ENCODE measurements at places on chromosomes 7 and 10.

DNA sequence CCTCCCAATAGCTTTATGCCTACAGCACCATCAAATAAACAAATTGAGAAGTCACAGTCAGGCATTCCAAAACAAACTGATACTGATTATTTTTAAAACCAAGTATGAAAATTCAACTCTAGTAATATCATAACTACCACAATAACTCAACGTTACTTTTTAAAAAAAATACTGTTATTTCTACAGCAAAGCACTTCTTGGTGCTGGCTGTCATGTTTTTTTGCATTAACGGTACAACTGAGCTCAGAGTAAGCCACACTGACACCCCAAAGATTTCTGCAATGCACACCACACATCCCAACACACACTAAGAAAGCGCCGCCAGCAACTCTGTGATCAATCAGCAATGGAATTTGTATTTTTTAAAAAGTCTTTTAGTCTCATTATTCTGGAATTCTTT is 113.6 kb downstream of the RNF32 start:
- H3K27ac ChIP-seq = no peak overlapping the region
- no peak overlapping the region for H3K4me3 ChIP-seq

DNA sequence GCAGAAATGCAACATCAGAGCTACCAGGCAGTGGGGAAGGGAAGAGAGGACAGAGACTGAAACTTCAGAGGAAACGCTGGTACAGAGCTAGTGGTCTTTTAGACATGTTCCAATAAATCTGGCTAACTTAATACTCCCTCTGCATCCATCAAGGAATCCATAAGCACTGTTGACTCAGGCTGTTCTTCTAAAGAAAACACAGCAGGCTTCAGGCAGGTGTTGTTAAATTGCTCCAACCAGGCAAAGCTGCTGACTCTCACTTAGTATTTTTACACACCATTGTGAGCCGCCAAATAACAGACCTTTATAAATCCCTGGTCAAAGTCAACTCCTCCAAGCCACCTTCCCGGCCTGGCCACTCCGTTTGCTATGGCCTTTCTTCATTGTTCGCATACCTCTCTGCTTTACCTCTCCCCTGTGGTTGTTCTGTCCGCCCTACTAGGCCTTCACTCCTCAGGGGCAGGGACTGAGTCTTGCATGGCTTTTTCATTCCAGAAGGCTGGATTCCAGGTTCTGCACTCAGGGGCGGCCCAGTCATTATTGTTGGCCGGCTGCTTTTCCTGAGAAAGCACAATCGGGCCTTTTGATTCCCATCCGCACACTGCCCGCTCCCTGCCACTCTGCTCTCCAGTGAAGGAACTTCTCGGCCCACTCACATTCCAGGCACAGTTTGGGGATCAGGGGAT is 18.4 kb downstream of the CREB3L2 start:
- H3K36me3 ChIP-seq = no peaks in the 10 kb centered on the region
- no peak for DNase-seq
- H3K4me3 ChIP-seq = no peak overlapping the region
- no peak overlapping the region for H3K27ac ChIP-seq

GRCh38 chr10:120098232-120098930 is 205.9 kb downstream of the SEC23IP start:
- no peaks in the 10 kb centered on the region for H3K36me3 ChIP-seq
- no peak for DNase-seq
- peaks cover 55% of the 10 kb centered on the region for H3K27me3 ChIP-seq
- no peak overlapping the region for H3K27ac ChIP-seq
- no peak overlapping the region for H3K4me3 ChIP-seq

DNA sequence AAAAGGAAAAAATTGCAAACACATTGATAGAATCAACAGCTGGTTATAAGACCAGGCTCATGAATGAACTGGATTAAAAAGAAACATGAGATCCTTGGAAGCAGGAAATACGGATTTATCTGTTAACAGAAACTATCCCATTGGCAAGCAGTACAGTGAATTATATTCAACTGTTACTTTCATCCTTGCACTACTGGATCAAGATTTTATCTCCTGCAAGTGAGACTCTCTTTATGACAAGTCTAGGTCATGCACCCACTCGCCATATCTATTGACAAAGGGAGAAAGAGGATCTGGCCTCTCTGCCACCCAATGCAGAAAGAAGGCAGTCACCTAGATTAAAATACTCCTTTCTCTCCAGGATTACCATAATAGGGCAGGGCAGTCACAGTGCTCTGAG is 41.4 kb downstream of the CSTF2T start:
- no peak for DNase-seq
- H3K4me3 ChIP-seq = no peak overlapping the region
- no peak overlapping the region for H3K27ac ChIP-seq
- H3K27me3 ChIP-seq = peaks cover 18% of the 10 kb centered on the region

- no peak for DNase-seq
- H3K27ac ChIP-seq = no peak overlapping the region
- H3K4me1 ChIP-seq = peaks cover 16% of the 10 kb centered on the region
- no peak overlapping the region for H3K4me3 ChIP-seq
- no peaks in the 10 kb centered on the region for H3K36me3 ChIP-seq
- H3K27me3 ChIP-seq = no peaks in the 10 kb centered on the region
These were observed 4.4 kb downstream of the PSPH start for GRCh38 chr7:56046721-56047445.

DNA sequence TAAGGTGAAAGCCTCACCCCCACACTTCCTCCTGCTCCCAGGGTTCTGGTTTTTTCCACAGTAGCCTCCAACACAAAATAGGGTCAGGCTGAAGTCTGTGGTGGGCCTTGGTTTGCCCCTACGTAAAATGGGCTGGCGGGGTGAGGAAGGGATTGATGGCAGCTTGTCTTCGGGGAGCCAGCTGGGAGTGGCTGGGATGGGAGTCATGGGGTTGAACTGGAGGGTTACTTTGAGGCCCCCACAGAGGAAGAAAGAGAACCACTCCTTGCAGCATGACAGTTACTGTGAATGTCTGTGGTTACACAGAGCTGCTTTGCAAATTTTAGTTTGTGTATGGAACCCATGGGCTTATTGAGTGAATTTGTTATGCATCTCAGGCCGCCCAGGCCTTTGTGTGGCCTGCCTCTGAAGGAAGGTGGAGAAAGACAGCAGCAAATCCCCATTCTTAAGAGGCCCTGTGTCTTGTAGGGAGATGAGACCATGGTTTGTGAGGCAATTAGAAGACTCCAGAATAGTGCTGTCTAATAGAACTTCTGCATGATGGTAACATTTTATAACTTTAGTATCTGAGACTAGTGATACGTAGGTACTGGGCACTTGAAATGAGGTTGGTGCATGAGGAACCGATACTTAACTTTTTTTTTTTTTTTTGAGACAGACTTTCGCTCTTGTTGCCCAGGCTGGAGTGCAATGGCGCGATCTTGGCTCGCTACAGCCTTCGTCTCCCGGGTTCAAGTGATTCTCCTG is 8.1 kb downstream of the TRIM8 start:
- DNase-seq = no peak
- peaks cover under 1% of the 10 kb centered on the region for H3K4me1 ChIP-seq
- H3K27ac ChIP-seq = no peak overlapping the region
- no peaks in the 10 kb centered on the region for H3K27me3 ChIP-seq
- peaks cover 5% of the 10 kb centered on the region for H3K36me3 ChIP-seq

Measured in HCT116 (cell line).